Bronchial epithelial cell (primary cell): ENCODE measurements at places on chromosomes 3 and 15. TPM values are rescaled to one million over a fixed set of nuclear protein-coding genes. Genes with fewer than 3 reads are reported as not detected.

The PIERCE2 gene
- total RNA-seq = 1.8 and 2.9 TPM in 2 replicates

The PLA2G4F gene
- 1.6 and 10.2 TPM in 2 replicates for total RNA-seq

The KY gene
- total RNA-seq = not detected in 2 replicates

The SEMA6D gene
- total RNA-seq = 0.64 and 2.6 TPM in 2 replicates

The USP50 gene
- total RNA-seq = not detected in 2 replicates

The ANKRD63 gene
- not detected in 2 replicates for total RNA-seq

- no peak for DNase-seq
Observed at GRCh38 chr3:69406163-69406562, 20.3 kb upstream of the FRMD4B start.
